ENCODE measurements at places on chromosomes 4 and X.

DNA sequence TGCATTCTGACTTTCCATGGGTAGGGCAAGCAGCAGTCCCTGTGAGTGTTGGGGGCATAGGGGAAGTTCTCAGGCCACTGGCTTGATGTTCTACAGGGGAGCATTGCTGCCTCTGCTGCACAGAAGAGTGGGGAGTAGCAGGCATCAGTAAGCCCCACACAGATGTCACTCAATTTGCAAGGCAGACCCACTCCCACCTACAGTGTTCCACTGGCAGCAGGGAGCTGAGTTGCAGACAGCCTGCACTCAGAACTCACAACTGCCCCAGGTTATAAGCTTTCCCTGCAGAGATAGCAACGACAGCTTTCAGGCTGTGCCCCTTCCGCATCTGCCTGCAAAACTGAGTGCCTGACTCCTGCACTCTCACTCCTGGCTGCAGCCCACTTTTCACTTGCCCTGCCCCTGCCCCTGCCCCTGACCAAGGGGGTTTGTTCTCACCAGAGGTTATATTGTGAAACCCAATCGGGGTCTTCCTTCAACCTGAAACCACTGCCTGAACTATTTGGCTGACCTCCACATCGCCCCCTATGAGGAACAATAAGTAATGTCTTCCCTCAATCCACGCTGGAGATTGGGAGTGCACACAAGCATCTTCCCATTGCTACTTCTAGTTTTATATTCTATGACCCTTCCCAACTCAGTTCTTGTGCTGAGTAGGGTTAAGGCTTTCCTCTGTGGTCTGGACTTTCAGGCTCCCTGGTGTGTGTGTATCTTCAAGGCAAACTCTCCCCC is 227.4 kb upstream of the CXorf51B start:
- DNase-seq, result no peak

GRCh38 chr4:56310401-56311125 is 76.7 kb downstream of the AASDH start:
- DNase-seq, result no peak

DNA sequence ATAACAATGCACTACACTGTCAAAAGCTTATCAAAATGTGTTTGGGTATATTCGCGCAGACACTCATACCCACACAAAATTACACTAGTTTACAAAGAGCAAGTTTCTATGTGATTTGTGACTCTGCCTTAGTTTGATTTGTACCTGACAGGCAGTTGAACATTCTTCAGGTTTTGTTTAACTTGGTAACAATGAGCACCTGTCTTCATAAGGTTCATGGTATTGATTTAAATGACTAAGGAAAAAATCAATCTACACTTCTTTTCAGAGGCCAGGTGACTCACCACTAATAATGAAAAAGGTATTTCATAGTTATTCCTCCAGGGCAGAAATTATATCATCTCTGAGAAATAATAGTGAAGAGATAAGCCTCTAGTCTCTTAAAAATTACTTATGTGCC is 1114.6 kb upstream of the AGA start:
- no peak for DNase-seq

GRCh38 chrX:129759576-129760061 is 20.1 kb upstream of the SASH3 start:
- no peak for DNase-seq

- DNase-seq, result no peak
Observed at GRCh38 chr4:169927280-169927679, 98.9 kb downstream of the MFAP3L start.

DNA sequence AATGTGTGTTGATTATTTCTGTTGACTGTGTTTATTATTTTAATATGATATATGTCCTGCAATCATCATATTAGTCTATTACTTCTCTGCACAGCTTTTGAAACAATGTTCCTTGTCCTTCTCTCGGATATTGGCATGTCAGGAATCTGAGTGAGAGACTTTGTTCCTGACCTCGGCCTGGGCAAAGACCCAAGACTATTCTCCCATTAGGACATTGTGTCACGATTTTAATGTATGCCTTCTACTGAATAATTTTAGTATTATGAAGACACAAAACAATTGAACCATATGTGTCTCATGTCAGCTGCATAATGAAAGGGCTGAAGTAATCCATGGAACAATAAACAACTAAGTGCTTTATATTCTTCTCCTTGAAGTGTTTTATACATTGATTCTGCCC is 580.8 kb upstream of the TENM3 start:
- no peak for DNase-seq

- no peak for DNase-seq
Observed at GRCh38 chr4:45621971-45622370, 501.9 kb downstream of the GABRG1 start.

GRCh38 chrX:18698737-18699650 is 8.5 kb upstream of the PPEF1 start:
- DNase-seq, result no peak

DNA sequence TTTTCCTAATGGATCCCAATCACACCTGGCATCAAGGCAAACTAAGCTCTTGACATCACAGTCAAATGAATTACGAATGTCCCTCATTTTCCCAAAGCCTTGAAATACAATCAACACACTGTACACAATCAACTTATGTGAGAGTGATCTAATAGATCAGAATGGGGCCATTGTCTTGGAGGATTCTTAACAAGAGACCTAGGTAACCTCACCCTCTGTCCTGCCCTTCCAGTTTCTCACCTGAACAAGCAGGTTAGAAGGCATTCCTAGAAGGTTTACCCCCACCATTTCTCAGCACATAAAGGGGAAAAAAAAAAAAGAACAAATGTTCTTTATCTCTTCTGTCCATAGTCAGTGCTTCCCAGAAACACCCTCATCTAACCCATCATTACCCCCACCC is 6.3 kb downstream of the SLC39A8 start:
- no peak for DNase-seq

- no peak for DNase-seq
Observed at GRCh38 chrX:150092549-150092948, 154.3 kb upstream of the EOLA2 start.

- DNase-seq, result no peak
Observed at GRCh38 chrX:149916745-149917392, 12.5 kb upstream of the HSFX4 start.

DNA sequence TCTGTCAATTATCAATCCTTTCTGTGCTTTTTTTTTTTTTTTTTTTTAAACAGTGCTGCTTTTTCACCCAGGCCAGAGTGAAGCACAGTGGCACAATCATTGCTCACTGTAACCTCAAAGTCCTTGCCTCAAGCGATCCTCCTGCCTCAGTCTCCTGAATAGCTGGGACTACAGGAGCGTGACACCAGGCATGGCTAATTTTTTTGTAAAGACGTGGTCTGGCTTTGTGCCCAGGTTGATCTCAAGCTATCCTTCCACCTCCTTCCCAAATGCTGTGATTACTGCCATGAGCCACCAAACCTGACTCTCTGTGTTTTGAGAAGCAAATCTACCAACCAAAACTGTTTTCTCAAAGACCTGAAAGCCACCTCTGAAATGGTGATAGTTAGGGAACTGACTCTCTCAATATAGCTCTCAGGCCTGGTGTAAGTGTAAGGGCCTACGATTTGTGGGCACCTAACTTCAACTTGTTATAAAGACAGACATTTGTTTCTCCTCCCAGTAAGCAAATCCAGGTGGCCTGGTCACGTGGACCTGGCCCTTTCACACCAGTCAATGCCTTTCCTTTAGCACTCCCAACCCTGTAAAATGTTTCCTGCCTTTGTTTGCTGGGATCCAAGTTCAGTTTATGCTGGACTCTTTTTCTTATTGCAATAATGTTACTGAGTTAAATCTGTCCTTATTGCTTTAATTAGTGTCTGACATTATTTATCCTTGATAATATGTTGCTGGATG is 2015.9 kb downstream of the PCDH7 start:
- no peak for DNase-seq

DNA sequence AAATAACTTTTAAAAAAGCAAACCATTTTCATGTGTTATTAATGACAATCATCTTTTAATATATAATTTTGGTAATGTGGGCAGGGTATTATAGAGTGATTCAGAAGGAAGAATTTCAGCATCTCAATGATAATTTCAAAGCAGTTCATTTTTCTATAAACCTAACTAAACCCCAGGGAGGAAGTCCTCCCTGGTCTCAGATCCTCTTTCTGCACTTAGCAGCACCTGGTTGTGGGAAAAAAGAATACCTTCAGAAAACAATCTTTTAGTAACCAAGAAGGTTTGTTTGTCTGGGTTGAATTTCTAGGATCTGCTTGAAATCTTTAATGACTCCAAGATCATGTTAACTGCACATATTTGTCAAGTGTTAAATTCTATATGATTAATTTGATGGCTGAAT is 29.9 kb downstream of the DKK2 start:
- DNase-seq, result no peak

DNA sequence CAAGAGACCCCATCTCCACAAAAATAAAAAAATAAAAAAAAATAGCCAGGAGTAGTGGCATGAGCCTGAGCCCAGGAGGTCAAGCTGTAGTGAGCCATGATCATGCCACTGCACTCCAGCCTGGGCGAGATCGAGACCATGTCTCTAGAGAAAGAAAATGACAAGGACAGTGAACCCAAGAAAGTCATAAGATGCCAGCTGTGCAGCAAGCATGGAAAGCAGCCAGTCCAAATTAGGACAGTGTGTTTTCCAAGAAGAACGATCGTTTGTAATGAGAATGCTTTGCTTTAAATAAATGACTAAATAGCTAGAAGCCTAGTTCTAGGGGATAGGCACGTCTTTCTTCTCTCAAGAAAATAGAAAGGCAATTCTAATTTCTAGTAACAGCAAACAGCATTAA is 58.4 kb upstream of the MSANTD1 start:
- DNase-seq, result no peak

- no peak for DNase-seq
Observed at GRCh38 chrX:19679787-19680186, 164.5 kb upstream of the MAP3K15 start.

DNA sequence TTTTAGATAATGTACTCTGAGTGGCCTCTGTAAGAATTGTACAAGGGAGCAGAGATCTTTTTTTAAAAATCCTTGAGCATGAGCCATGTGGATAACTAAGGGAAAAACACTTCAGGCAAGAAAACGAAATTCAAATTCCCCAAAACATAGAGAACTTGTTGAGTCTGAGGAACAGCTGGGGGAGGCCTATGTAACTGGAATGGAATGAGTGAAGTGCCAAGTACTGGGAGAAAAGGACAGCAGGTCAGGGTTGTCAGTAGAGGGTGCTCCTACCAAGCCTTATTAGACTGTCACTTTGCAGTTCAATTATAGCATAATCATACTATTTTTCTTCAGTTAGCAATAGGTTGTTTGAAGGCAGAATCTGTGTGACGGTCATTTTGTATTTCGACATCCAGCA is 135.1 kb downstream of the ARHGAP6 start:
- no peak for DNase-seq

- DNase-seq, result no peak
Observed at GRCh38 chr4:75841641-75842520, 60.4 kb downstream of the PPEF2 start.

GRCh38 chrX:71604141-71604540 is 14.2 kb downstream of the CXCR3 start:
- no peak for DNase-seq

DNA sequence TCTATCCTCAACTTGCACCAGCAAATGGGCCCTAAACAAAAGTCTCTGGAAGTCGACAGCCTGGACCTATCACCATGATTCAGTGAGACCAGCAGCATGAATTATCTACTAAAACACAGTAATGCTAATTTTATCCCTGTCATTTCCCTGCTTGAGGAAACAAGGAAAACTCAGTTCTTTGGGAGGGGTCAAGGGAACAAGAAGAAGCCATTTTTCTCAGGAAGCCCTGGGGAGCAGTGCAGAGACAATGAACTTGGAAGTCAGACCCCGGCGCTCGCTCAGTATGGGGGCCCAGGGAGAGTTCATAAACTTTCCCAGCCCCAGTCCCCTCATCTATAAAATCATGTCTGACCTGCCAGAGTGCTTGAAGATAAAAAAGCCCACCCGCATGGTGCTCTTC is 50.4 kb downstream of the DCTD start:
- no peak for DNase-seq

DNA sequence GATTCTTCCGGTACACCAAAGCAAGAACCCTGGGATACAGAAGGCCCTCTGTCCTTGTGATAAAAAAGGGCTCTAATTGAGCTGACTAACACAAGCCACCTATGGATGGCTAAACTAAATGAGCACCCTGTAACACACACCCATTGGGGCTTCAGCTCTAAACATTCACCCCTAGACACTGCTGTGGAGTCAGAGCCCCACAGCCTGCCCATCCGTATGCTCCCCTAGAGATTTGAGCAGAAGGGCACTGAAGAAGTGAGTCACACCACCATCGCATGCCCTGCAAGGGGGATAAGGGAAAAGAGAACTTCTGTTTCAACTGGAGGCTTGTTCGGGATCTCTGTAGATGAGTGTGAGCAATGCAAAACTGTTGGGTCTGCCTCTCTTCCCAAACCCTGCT is 545.2 kb downstream of the KCTD8 start:
- DNase-seq, result no peak

GRCh38 chrX:108362026-108362425 is 76.2 kb downstream of the COL4A6 start:
- no peak for DNase-seq

DNA sequence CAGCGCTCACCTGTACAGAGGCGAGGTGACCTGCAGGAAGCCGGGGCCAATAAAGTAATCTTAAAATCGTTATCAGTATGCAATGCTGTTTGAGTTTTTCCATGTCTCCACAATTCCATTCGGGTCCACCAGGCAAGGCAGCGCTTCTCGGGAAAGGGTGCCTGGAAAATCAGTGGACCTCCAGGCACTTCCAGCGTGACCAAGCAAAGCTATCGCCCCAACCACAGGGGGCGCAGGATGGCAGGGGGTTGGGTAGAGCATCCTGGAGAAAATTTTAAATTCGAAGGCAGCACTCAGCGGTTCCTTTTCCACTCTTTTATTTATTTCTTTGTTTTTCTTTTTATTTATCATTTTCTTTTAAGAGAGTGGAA is 5.4 kb upstream of the SOX3 start:
- no peak for DNase-seq

- DNase-seq, result no peak
Observed at GRCh38 chr4:7341491-7342222, 93.1 kb downstream of the PSAPL1 start.

DNA sequence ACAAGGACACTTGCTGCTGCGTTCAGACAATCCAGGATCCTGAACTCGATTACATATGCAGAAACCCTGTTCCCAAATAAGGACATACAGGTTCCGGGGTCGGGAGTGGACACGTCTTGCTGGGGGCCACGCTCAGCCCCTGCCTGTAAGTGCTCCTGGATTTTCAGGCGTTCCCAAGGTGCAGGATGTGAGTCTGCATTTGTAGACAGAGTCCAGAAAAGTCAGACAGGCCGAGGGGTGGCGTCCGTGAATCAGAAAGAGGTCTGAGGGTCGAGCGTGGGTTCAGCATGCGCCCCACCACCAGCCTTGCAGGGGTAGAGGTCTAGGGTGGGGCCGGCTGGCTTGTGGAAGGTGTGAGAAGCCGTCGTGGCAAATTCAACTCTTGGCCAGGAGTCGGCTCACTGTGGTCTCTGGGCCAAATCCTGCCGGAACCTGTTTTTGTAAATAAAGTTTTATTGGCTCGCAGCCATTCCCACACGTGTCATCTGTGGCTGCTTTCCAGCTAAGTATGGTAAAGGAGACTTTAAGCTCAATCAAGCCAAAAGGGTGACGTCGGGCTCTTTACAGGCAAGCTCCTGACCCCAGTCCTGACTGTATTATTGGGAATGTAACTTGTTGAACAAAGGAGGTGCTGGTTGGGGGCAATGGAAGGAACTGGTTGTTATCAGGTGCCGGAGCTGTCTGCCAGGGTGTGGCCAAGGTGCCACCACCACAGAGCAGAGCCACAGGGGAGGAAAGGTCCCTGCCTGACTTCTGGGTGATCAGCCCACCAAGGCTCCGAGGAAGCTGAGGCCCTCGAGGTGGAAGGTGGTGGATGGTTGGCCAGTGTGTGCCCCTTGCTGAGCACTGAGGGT is 7.4 kb downstream of the DOK7 start:
- DNase-seq, result no peak

Measured in hepatic stellate cell (primary cell).